ENCODE measurements at places on chromosomes 12 and 14.

GRCh38 chr12:99436584-99436983 lies 211.0 kb upstream of the GARIN6 start:
- DNase-seq = no peak

DNA sequence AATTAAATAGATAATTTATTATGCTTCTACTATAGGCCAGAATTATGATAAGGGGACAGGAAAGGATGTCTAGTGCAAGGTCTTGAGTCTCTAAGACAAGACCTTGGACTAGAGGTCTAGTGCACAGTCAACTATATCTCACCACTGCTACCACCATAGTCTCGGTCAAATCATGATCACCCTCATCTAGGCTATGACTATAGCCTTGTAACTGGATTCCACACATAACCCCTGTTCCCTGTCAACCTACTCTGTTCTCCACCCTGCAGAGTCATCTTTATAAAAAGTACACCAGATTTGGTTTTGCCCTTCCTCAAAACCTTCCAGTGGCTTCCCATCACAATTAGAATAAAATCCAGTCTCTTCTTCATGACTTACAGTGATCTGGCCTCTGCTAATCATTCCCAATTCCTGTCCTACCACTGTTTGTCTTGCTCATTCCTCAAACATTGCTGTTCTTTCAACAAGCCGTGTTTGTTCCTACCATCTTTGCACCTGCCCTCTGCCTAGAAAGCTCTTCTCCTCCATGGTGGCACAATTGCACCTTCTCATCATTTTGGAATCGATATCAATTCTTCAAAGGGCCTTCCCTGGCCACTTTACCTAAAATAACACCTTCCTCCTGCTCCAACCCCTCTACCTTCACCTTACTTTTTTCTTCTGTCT lies 169.4 kb downstream of the FOXN3 start:
- DNase-seq = no peak

DNA sequence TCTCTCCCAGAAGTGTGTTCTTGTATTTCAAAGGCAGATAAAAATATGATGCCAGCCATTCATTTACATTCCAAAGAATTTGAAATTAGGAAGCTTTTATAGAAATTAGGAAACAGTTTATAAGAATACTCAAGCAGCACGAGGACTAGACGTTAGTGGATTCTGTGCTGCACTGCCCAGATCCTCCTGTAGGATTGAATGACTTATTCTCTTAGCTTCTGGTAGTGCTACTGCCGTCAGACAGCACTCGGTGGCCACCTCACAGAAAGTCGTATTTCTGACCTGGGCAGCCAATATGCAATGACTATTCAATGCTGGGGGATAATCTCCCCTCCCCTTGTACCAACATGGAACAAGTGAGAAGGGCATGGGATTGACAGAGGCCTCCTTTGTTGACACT lies 326.4 kb downstream of the RPL10L start:
- DNase-seq = no peak

DNA sequence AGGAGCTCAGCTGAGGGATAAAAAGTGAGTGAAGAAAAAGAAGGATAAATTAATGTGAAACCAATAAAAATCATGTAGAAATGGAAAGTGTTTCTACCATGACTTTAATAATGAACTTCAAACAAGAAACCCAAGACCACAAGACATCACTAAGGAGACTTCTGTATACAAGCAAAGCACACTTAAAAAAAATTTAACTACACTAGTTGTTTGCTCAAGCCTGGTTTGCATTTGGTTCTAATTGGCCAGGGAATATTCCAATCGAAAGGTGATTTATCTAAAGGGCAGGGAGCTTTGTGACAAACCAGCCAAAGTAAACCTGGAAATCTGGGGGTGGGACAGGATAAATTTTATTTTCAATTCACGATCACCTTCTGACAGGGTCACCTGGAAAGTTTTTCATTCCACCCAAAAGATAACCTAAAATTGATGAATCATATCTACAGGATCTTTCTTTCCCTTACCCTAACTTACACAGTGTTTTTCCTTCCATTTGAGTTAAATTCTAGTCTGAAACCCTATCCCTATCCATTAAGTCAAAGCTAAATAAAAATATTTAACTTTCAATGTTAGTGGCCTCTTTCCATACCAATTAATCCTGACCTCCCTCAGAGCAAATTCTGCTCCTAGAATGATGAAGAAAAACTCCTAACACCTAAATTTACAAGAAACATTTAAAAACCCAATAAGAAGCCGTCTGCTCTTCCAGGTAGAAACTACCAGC lies 2.6 kb downstream of the EGLN3 start:
- DNase-seq = no peak

- DNase-seq = no peak
These were observed 51.1 kb upstream of the RIC8B start for GRCh38 chr12:106723416-106723815.

DNA sequence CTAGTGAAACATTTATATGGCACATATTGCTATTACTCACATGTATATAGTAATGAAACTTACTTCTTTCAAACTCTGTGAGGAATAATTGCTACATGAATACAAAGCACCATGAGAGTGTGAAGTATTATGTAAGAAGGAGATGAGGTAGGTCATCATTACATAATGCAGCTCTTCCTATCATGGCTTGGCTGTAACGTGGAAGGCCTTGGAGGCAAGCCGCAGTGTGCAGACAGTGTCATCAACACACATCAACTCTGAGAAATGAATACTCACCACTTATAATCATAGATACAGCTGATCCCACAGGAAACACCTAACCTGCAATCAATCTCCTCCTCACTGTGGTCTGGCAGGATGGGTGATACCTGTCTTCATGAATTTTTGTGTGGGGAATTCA lies 49.9 kb upstream of the CCDC91 start:
- no peak for DNase-seq

DNA sequence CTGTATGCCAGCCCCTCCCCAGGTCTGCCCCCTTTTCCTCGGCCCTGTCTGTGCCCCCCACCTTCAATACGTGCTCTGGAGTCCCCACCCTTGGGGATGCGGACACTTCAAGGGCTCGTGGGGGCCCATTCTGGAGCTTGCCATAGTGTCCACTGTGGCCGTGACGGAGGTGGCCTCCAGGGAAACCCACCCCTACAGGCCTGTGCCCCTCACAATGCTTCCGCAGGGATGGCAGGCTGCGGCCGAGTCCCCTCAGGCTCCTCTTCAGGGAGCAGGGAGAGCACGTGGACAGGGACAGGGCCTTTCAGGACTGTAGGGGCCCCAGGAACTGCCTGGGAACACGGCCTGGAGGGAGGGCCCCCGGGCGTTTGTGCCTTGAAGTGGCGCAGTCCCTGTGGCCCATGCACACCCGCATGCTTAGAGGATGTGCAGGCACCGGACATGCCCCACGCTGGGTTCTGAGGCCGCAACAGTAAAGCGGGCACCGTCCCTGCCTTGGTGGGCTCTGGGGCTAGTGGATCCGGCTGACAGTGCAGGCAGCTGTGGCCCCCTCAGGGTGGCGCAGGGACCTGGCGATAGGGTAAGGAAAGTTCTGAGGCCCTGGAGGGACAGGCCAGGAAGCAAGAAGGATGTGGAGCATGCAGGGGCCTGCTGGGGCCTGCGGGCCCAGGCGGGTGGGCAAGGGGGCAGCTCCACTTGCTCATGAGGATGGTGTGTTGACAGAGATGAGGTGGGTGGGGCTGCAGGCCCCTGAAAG lies 209.0 kb upstream of the RTL1 start:
- DNase-seq = no peak

DNA sequence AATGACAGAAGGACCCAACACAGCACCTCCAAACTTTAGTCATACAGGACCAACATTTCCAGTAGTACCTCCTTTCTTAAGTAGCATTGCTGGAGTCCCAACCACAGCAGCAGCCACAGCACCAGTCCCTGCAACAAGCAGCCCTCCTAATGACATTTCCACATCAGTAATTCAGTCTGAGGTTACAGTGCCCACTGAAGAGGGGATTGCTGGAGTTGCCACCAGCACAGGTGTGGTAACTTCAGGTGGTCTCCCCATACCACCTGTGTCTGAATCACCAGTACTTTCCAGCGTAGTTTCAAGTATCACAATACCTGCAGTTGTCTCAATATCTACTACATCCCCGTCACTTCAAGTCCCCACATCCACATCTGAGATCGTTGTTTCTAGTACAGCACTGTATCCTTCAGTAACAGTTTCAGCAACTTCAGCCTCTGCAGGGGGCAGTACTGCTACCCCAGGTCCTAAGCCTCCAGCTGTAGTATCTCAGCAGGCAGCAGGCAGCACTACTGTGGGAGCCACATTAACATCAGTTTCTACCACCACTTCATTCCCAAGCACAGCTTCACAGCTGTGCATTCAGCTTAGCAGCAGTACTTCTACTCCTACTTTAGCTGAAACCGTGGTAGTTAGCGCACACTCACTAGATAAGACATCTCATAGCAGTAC lies 64.6 kb downstream of the RAD52 start:
- no peak for DNase-seq

DNA sequence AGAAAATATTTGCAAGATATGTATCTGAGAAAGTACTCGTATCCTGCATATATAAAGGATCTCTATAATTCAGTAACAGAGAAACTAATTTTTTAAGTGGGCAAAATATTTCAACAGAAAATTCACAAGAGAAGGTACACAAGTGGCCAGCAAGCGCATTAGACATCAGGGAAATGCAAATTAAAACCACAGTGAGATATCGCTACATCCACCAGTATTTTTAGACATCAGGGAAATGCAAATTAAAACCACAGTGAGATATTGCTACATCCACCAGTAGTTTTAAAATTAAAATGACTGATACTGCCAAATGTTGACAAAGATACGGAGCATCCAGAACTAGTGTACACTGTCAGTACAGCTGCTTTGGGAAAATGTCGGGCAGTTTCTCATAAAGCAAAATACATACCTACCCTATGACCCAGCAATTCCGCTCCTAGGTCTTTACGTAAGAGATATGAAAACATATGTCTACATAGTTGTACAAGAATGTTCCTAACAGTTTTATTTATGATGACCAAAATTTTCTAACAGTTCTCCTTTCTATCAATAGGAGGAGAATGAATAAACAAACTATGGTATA lies 2.8 kb upstream of the KCNK13 start:
- no peak for DNase-seq

DNA sequence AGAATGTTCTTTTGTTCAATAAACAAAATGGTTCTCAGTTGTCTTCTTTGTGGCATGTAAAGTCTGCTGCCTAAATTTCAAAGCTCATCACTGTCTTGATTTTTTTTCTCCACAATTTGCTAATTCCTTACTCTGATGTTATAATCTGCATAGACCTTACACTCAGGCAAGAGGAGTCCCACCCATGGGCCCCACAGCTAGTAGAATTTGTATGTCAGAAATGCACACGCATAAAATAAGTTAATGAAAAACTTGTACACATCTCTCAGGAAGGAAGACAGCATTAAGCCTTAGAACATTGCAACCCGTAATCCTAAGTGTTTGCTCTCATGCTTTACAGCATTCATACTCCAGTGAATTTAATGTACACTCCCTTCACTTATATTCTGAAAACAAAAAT lies 280.8 kb downstream of the ATXN7L3B start:
- DNase-seq = no peak

DNA sequence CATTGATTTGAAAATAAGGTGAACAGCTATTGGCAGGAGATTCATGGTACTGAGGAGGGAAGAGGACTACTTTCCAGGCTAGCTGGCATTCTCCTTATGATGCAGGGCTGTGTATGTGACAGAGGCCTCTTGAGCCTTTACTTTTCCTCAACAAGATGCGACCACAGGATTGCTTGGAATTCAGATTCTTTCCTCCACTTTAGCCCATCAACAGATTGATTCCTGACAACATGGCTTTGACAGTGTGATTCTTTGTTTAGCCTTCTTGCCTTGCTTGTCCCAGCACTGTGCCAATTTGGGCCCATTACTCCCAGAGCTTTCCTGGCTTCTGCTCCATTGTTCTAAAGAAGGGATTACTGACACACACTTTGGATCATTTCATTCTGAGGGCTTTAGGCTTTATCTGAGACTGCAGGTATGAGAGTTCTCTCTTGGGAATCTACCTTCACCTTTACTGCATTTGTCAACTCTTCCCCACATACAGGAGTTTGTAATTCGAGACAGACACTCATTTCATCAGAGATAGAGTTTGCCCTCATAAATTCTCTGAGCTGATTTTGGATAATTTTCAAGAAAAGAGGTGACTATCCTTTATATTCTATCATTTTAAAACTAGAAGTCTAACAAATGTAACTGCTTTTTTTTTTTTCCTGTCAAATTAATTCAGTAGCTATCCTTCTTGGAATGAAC lies 206.4 kb upstream of the GZMB start:
- DNase-seq = no peak

- DNase-seq = no peak
These were observed 234.2 kb upstream of the FBXO33 start for GRCh38 chr14:39666386-39666785.

DNA sequence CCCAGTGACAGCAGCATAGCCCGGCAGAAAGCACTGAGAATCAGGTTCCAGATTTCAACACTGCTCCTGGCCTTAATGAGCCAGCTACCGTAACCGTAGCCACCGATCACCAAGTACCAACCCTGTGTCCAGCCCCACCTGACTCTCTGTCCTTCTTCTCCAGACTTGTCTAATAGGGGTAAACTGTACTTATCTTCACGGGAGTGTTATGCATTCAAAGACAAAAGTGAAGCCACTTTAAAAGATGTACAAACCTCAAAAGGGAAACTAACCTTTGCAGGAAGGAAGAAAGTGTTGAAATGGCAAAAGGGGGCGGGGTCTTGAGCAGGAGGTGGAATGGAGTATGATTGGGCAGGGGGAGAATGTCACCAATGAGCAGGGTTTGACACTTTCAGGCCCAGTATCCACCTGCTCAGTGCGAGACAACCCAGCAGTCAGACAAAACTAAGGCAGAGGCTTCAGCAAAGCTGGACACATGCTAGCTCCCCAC lies 226.1 kb downstream of the CHST11 start:
- DNase-seq = peak; percentile 24

- DNase-seq = peak; percentile 16
These were observed at the start of gene FBLN5 for GRCh38 chr14:91947475-91948184. Gene FBLN5 (minus strand): TSS chr14:91947694. CDS start chr14:91947229, 465 bp downstream.

DNA sequence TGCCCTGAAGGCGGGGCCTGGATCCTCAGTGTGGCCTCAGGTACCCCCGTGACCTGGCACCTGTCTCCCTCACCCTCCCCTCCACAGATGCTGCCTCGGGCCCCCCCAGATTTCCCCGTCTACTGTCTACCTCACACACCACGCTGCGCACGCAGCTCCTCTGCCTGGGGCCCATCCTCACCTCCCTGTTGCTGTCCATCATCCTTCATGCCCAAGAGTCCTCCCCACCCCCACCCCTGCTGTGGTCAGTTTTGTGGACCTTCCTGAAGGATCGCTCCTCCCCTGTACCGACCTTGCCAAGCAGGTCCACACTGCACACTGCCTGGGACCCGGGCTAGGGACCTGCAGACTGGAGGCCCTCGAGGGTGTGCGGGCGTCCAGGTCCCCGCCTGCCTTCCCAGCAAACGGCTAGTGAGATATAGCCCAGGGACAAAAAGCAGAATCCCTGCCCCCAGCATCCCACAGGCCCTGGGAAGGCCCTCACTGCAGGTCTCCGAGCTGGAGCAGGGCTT lies 197.4 kb upstream of the DIO3 start:
- DNase-seq = no peak

GRCh38 chr12:102971227-102971626 lies 13.8 kb downstream of the ASCL1 start:
- no peak for DNase-seq

- no peak for DNase-seq
These were observed 94.9 kb downstream of the VCPKMT start for GRCh38 chr14:50021261-50022031.

All from memory B cell (primary cell).